ENCODE measurements at places on chromosomes 7 and 10.

DNA sequence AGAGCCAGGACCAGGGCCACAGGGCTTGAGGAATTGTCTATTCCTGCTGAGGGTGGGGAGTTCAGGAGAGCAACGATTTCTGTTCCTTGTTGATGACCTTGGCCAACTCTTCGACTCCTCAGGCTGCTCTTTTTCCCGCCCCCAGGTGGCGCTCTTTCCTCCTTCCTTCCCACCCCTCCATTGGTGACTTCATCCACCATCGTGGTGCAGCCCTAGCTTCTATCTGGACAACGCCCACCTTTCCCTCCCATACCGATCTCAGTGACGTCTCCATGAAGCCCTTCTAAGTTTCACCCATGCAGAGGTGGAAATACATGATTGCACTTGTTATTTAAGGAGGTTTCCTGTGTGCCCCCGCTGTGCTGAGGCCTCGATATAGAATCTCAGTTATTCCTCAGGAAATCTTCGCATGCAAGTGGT, 22.1 kb upstream of the CARD11 start:
- peak; percentile 31 for DNase-seq

DNA sequence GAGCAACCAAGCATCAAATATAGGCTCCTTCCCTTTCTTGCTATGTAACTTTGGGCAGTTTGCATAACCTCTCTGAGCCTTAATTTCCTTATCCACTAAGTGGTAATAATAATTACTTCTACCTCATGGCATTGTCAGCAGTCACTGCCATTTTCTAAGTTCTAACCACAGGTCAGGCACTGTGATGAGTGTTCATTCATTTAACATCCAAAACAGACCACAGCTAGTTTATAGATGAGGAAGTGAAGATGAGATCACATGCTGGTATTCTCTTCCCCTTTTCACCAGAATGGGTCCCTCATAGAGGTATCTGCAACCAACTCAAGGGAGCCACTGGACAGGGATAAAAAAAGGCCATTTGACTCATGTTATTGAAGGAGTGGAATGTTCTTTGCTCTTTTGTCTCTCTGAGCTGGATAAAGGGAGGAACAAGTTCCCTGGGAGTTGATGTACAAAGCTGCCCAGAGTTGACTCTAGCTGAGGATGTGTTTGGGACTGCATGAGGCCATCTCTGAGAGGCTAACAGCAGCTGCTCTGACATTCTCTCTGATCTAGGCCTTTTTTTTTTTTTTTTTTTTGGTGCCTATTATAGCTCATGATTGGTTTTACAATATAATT, 65.0 kb downstream of the DNAJC12 start:
- DNase-seq = no peak

DNA sequence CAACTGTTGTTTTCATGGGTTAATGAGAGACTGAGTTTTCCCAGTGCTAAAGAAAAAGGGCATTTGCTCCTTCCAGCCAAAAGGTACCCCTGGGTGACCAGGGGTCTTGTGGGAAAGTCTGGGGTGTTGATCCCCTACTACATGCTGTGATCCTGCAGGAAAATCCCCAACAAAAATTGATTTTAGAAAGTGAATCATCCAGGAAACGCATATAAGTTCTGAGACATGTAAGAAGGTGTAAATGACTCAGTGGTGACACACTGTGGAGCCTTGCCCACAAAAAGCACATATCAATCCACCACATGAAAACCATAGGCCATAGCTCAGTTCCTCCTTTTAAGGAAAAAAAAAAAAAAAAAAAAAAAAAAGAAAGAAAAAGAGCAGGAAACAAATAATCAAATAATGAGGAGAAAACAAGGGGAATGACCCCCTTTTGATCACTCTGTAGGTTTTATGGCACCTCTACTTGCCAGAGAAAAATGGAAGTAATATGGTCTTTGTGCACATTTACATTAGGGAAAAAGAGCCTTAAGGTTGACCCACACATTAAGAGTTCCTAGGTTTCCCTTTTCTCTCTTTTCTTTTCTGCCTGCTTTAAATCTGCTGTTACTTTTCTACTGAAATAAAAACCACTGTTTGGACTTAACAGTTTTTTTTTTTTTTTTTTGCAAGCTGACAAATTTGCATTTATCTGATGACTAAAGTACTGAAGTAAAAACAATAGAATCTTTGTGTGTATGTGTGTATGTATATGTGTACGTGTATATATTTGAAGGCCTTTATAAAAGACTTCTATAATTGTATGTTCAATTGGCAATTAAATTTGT, 386.0 kb downstream of the KIF20B start:
- DNase-seq = no peak

- no peak for DNase-seq
These were observed 36.0 kb downstream of the NUDT1 start for GRCh38 chr7:2278026-2278425.

- no peak for DNase-seq
These were observed 698.1 kb upstream of the NRP1 start for GRCh38 chr10:34032564-34032963.

DNA sequence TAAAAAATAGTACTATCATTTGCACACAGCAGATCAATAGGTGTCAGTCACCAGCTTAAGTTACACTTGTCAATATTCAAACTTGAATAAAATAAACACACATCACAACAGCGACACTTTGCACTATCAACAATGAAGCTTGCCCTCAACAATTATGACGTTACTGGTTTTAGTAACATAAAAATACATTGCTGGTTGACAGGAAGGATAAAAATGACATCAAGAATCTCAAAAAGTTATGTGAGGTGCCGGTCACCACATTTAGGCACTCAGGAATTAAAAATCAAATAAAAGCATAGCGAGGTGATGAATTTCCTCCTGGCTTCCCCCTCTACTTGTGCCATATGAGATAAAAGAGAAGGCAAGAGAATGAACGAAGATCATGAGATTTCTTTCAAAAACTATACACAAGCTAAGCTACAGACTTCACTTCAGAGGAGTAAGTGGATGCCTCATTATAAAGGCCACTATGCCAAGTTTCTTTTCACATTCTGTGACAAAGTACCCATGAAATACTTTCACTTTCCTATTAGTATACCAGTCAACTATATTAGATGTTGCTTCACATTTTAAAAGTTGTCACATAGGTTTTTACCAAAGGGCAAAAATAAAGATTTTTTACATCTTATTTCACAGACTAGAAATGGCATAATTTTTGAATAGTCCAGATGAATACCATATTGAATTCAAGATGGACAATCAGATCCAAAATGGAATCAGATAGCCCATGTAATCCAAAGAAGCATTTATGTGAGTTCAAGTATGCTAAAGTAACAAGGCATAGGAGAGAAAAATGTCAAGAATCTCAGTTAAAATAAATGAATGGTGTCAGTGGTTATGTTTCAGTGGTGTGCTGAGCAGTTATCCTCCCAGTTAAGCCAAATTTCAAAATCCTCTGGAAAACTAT, 3.6 kb downstream of the CCDC71L start:
- no peak for DNase-seq

GRCh38 chr7:149783386-149784250, 10.2 kb upstream of the ZNF467 start:
- DNase-seq = no peak

GRCh38 chr7:131721660-131722059, 165.2 kb upstream of the PODXL start:
- no peak for DNase-seq

- DNase-seq = no peak
These were observed 32.3 kb downstream of the PALD1 start for GRCh38 chr10:70510904-70511303.

DNA sequence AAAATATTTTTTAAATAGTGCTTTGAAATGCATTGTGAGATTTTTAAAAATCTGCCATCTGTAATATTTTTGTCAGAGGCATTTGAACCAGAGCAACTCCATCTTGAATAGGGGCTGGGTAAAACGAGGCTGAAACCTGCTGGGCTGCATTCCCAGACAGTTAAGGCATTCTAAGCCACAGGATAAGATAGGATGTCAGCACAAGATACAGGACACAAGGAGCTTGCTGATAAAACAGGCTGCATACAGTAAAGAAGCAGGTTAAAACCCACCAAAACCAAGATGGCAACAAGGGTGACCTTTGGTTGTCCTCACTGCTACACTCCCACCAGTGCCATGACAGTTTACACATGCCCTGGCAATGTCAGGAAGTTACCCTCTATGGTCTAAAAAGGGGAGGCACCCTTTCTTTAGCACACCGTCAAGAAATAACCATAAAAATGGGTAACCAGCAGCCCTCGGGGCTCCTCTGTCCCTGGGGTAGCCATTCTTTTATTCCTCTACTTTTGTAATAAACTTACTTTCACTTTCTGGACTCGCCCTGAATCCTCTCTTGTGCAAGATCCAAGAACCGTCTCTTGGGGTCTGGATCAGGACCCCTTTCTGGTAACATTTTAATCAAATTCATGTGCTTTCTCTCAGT, 273.7 kb downstream of the SEMA3D start:
- no peak for DNase-seq

DNA sequence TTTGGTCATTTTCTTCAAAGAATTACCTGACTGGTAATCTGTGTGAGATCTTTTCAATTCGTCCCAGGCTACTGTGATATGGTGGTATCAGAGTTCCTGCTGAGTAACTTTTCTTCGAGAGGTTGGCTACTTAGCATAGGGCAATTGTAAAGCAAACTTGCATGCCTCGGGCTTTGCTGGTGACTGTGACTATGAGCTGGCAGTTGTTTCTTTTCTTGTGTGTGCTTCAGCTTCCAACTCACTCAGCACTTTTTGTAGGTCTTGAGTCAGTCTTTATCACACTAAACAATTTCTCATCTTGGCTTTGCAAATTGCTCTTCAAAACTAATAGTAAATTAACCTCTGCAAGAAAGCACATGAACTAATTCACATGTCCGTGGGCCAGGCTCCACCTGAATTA, 44.3 kb downstream of the PRR15 start:
- DNase-seq = no peak

GRCh38 chr10:128130051-128130450, 3.8 kb upstream of the MKI67 start:
- DNase-seq = no peak
